Stimulated activated CD4-positive, alpha-beta T cell treated with anti-CD3 and anti-CD28 coated beads, Interleukin-2, amount 100 ng/mL, for 24 hours (primary cell): ENCODE measurements at places on chromosomes 1 and 21.

- DNase-seq: peak; percentile 57
Measured at GRCh38 chr21:41953831-41954653, at the start of gene C2CD2. Gene C2CD2 (minus strand): TSS chr21:41954018. CDS start chr21:41953648, 370 bp downstream.

DNA sequence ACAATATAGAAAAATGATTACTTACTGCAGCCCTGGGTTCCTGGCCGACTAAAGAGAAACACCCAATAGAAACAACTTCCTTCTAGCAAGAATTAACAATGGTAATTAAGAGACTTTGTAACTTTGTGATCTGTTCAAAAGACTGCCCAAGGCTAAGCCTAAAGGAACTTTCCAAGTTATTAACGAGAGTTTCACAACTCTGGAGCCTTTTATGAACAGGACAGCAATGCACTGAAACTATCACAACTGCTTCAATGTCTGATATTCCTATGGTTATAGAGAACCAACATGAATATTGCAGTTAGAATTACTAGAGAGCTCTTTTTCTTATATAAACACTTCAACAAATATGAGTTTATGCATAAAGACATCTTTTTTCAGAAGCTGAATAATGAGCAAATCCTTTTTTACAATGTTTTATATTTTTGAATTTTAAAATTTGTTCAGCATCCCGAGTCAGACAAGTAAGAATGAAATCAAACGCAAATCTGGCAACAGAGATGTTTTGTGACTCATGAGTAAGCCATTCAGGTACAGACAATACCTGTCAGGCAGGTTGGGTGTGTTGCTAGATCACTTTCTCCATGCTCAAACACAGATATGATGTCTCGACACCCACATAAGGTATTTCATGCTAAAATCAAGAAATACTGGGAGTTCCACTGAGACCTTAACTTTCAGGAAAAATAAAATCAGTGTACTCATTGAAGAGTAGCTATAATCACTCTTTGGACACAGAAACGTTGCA is 22.2 kb upstream of the KCNJ15 start:
- DNase-seq: no peak

- DNase-seq: no peak
Measured at GRCh38 chr21:16305686-16306085, 575.9 kb downstream of the USP25 start.

- no peak for DNase-seq
Measured at GRCh38 chr1:183914891-183915290, 110.0 kb downstream of the RGL1 start.

DNA sequence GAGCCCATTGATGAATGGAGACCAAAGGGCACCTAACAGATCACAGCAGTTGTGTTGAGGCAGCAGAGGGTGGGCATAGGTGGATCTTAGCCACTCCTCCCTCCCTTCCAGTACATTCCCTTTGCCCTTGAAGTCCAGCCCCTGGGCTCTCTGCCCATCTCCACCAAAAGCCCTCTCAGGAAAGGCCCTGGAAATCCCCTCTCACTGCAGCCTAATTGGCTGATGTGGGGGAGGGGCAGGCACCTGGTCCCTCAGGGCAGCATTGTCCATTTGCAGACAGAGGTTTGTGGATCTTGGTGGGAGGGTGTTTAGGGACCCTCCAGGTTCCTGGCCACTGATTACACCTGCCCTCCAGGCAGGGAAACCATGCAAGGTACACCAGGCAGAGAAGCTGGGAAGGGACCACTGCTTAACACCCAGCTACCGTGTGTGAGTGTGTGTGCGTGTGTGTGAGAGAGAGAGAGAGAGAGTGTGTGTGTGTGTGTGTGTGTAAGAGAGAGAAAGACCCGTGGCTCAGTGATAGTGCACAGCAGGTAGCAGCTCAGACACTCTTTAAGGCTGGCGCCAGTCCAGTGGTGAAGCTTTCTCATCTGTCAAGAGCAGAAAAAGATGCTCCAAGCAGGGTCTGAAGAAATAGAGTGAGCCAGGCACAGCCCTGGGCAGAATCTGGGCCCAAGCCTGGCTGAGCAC is 71.1 kb downstream of the MATN1 start:
- no peak for DNase-seq

DNA sequence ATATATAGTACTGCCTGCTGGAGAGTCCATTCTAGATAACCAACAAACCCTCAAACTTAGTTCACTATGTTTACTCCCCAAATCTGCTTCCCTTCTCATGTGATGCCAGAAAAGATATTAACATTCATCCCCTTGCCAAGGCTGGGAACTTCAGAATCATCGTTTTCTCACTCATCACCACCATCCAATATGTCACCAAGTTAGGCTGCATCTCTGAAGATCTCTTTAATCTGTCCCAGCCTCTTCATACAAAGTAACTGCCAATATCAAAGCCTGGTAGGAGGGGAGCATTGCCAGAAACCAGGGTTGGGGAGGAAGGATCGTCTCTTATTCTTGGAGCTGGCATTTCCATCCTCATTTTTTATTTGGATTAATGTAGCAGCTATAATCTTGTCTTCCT is 71.6 kb downstream of the XCL2 start:
- no peak for DNase-seq

GRCh38 chr1:228136901-228137300 is 3.2 kb upstream of the GUK1 start:
- no peak for DNase-seq

DNA sequence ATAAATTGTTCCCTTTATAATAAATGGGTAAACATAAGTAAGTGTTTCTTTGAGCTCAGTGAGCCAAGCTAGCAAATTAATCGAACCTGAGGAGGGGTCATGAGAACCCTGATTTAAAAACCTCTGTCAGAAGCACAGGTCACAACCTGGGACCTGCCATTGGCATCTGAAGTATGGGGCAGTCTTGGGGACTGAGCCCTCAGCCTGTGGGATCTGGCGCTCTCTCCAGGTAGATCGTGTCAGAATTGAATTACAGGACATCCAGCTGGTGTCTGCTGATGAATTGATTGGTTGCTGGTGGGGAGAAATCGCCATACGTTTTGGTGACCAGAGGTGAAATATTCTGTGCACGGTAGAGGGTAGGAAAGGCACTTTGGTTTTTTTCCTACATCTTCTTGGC is 17.5 kb downstream of the UCK2 start:
- no peak for DNase-seq

- no peak for DNase-seq
Measured at GRCh38 chr1:100810360-100810759, 84.3 kb downstream of the EXTL2 start.

DNA sequence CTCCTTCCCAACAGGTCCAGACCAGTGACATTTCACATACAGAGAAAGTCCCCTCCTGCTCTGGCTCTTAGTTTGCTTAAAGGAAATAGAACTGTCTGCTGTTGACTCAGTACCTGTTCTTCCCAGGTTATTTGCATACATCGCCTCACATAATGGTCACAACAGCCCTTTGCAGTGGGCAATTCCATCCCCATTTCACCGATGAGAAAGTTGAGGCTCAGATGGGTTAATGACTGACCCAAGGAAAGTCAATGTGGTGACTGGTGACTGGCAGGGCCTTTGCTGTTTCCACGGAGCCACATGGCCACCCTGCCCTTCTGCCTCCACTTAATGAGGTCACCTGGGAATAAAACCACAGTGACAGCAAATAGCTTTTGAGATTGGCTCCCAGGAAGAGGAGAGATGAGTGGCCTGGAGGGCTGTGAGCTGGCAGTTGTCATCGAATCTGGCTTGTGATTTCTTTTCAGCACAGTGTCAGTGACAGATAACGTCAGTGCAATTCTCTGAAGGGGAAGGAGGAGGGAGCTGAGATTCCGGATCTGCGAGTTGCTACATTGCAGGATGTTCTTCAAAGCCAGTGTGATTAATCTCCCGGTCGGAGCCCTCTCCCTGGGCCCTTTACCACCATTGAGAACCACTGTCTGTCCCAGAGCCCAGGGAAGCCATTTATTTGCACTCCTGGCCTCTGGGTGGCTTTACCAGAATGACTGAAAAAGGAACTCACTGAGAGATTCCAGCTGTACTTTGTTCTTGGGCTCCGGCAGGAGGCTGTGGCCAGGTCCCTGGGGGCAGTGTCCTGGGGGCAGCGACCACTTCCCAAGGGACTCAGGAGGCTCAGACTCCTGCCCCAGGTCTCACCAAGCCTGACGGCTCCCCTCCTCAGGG is 117.2 kb downstream of the CNIH3 start:
- DNase-seq: no peak

- no peak for DNase-seq
Measured at GRCh38 chr1:236155399-236155767, 13.0 kb downstream of the GPR137B start.

GRCh38 chr1:203036135-203036534 is 9.8 kb downstream of the PPFIA4 start:
- no peak for DNase-seq

GRCh38 chr1:113326976-113327375 is 63.3 kb upstream of the MAGI3 start:
- no peak for DNase-seq

GRCh38 chr1:86052948-86053698 is 103.4 kb downstream of the COL24A1 start:
- DNase-seq: no peak

- DNase-seq: no peak
Measured at GRCh38 chr1:26138974-26139558, 19.8 kb upstream of the FAM110D start.

- no peak for DNase-seq
Measured at GRCh38 chr1:172990598-172991215, 60.0 kb downstream of the TNFSF18 start.

DNA sequence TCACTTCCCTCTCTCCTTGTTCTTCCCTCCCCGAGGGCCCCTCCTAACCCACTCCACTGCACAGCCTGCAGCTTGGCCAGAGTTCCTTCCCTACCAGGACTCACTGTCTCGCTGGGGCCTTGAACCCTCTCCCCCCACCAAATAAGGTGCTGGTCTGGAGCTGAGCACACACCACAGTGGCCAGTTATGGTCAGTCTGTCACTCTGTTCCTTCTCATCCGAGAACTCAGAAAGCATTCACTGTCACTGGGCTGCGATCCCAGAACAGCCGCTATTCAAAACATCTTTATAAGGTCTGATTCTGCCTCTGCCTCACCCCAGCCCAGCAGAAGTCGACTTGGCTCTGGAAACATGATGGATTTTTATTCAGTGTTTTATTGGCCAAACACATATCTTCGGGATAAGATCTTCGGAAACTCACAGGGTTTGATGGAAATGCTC is 19.8 kb upstream of the LBR start:
- no peak for DNase-seq

DNA sequence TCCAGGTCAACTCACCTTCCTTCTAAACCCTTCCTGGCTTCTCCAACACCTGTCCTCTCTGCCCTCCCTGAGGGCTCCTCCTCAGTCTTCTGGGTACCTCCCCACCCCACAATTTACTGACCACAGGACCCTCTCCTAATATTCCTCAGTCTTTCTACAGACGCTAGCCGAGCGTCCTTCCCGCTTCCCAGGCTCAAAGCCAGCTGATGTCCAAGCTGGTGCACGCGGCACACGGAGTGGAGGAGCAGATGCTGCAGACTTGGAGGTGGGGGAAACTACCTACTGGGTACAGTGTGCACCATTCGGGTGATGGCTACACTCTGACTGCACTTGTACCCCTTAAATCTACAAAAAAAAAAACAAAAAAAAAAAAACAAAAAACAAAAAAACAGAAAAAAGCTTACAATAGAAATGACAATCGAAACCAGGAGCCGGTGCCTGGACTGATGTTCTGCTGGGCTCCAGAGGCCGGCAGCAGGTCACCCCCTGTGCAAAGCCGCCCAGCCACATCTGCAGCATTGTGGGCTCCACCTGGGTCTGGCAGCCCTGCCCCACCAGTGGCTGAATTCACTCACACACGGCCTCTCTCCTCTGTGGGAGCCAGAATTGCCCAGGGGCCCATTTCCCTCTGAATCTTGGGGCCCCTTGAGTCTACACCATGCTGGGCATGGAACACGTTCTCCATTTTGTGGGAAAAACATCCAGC is 7.0 kb downstream of the TRIM11 start:
- no peak for DNase-seq

DNA sequence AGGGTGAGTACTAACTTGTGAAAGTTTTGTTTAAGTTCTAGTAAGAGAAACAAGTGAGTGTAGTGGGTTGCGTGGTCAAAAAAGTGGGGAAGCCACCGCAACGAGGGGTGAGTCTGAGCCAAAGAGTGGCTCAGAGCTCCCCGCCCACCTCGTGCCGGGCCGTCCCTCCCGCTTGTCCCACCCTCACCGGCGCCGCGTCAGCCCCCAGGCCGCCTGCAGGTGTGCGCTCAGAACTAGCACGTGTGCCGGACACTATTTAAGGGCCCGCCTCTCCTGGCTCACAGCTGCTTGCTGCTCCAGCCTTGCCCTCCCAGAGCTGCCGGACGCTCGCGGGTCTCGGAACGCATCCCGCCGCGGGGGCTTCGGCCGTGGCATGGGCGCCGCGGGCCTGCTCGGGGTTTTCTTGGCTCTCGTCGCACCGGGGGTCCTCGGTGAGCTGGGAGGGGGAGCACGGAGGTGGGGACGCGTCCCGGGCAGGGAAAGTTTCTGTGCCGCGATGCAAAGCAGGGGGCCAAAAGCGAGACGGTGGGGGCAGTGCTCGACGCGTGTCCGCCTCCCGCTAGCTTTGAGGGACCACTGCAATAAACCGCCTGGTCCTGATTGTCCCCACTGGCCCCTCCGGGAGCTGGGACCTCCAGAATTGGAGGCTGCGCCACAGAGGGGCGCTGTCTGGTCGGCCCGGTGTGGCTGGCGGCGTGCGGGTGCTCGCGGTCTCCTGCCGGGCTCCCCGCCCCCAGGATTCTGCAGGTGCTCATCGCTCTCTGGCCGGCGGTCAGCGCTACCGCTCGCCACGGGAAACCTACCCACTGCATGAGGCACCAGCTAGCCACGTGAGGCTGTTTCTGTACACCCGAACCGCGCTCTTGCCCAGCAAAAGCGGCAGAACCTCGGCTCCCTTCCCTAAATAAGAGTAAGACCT is at the start of gene CR2:
Gene CR2 (plus strand): TSS at position 283 of the 919 bp plus-strand sequence. CDS start 91 bp downstream, at position 374.
- peak; percentile 64 for DNase-seq

- DNase-seq: no peak
Measured at GRCh38 chr21:45010860-45011259, 63.5 kb upstream of the ADARB1 start.
